Activated CD4-positive, alpha-beta T cell treated with anti-CD3 and anti-CD28 coated beads for 48 hours (primary cell): ENCODE measurements at places on chromosomes 7 and 10.

DNA sequence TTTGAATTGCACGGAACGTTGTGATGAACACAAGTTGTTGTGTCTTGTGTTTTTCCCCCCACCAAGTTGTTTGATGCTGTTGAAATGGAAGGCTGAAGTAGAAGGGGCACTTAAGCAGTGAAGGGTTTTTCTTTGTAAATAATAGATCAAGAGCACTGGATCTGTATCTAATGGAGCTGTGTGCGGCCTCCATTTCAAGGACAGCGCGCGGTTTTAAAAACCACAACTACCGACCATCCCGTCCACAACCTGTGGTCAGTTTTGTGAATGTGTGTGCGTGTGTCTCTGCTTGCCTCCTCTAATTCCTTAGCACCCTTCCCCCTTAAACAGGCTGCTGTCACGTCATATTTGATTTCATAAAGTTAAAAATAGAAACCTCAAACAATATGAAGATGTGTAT lies 165.5 kb downstream of the TCF7L2 start:
- DNase-seq = no peak

DNA sequence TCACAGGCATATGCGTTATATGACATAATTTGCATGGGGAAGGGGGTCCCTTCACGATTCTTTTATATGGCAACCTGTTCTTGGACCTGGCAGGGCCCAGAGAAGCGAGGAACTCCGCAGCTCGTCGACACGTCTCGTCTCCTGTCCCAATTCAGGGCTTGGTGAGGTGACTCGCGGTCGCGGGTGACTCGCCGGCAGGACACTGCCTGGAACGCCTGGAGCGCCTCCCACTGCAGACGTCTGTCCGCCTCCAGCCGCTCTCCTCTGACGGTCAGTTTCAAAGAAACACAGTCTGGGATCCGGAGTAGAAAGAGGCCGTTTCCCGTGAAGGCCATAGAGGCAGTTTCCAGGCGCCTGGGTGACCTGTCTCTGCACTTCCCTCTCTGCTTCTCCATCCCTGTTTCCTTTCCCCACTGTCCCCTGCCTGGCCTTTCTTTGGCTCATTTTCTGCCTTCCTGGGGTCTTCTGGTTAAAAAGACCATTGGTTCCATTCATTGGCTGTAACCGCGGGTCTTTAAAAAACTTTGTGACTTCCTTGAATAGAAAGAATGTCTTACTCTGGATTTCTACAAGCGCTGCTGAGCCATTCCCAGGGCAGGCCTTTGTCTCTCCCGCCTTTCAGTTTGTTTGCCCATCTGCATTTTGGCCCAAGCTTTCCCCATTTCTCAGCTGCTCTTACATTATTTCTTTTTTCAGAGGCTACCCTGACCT lies 1.2 kb downstream of the UPP1 start:
- no peak for DNase-seq

DNA sequence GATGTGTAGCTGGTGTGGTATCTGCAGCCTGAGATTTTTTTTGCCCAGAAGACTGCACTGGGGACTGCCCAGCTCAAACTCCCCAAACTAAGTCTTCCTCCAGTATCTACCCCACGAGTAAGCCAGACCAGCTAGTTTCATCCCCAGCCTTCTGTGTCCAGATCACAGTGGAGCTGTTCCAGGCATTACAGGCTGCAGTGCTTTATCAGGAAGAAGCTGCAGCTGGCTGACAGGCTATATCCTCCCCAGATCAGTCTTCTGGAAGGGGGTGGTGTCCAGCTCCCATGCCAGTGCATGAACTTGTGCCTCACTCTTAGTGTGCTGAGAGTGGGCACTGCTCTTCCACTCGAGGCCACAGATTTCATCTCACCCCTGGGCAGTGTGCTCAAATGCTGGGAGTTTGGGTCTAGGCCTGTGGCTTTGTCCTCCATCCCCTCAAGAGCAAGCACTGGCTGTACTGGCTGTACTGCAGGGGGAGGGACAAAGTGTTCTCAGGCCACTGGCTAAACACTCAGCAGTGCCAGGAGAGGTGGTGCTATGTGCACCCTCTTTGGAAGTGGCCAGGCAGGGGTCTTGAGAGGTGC lies 679.1 kb upstream of the COBL start:
- no peak for DNase-seq

- no peak for DNase-seq
Observed at GRCh38 chr7:22295402-22296264, 61.3 kb downstream of the RAPGEF5 start.
